ENCODE measurements at places on chromosomes 11 and 22.

DNA sequence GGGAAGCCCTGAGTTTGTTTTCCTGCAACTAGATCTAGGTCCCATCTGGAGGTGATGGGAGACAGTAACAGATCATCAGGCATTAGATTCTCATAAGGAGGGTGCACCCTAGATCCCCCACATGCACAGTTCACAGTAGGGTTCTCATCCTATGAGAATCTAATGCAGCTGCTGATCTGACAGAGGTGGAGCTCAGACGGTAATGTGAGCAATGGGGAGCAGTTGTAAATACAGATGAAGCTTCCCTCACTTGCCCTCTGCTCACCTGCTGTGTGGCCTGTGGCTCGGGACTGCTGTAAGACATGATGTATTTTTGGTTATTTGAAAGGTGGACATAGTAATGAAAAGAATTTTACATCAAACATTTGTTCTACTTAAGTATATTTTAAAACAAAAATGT is 20.5 kb downstream of the FDX1 start:
- DNase-seq: no peak

GRCh38 chr22:21780259-21780658 is 44.7 kb upstream of the YPEL1 start:
- no peak for DNase-seq

GRCh38 chr11:8713760-8714454 is 31.3 kb downstream of the RPL27A start:
- no peak for DNase-seq

- DNase-seq: no peak
These were observed 105.5 kb downstream of the C11orf87 start for GRCh38 chr11:109527496-109527895.

- no peak for DNase-seq
These were observed 2.9 kb downstream of the ZP1 start for GRCh38 chr11:60870276-60870675.

- DNase-seq: no peak
These were observed 52.3 kb downstream of the SIK3 start for GRCh38 chr11:117045956-117046355.
